ENCODE measurements at places on chromosomes 12 and 14.

GRCh38 chr14:69611172-69612013 is at the start of gene SUSD6:
SUSD6 (plus strand) TSS chr14:69611596; CDS start chr14:69658593, 46,997 bp downstream.
- peak; percentile 71 for DNase-seq

DNA sequence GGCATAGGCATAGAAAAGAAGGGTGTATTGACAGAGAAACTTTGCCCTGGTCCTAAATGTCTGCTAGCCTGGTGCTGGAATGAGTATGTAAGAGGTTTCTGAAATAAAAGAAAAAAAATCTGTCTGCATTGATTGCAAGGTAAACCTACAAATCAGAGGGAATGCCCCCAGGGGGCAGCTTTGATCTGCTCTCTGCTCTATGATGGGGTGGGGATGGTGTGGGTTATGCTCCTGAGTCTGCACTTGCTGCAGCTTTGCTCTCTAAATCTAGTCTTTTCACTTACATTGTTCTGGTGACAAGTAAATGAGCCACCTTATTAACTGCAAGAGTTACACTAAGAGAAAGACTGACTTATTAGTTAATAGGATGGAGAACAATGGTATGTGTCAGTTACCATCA is 468.4 kb upstream of the STXBP6 start:
- no peak for DNase-seq

DNA sequence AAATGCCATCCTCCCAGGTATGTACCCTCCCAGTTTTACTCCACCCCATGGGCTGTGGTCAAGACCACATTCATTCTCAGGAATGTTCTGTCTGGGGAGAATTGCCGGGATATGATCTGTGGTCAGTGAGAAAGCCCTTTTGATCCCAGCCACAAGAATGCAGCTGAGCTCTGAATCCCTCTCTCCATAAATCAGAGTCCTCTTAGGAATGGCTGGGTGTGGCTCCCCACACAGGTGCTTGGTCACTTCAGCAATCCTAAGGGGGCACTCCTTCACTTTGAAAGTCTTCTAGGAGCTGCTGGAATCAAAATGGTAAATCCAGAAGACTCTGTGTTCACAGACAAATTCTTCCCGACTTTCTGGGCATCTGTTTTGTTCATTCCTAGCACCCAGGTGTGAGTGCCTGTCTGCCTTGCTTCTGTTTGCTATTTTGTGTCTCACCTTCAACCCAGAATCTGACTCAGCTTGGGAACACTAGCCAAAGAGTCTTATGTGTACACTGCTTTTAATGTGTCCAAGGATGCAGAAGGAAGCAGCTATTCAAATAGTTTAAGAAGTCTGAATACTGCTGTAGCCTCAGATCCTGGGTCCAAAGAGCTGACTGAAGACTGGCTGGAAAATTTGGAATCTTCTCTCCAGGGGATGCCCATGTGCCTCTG is 144.6 kb upstream of the CDKN3 start:
- peak; percentile 11 for DNase-seq

DNA sequence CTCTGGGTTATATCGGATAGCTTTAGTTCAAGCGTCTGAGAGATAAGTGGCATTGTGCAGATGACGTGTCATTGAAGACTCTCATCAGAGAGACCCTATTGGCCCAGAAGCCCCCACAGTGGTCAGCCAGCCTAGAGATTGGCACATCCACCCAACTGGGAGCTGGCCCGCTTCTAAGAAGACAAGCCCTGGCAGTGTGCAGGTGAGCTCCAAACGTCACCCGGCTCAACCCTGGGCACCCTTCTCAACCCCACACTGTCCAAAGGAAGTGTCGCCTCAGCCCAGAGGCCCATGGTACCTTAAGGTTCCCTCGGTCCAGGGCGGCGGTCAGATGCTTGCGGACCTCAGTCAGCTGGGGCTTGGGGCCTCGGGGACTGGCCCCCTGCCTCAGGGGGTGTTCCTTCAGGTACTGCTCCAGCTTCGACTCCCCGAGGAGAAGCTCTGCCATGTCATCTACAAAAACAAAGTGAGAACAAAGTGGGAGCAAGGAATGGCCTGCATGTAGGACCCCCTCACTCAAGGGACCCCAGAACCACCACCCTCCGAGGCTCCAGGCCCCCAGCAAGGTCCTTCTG is 30.3 kb downstream of the TTC7B start:
- no peak for DNase-seq

GRCh38 chr12:79547735-79548609 is 142.8 kb downstream of the PAWR start:
- peak; percentile 69 for DNase-seq

GRCh38 chr14:56902385-56902784 is 92.1 kb upstream of the OTX2 start:
- DNase-seq: no peak

- no peak for DNase-seq
Measured at GRCh38 chr12:7383157-7383556, 60.8 kb downstream of the CD163L1 start.

GRCh38 chr14:36069535-36069900 is 107.0 kb downstream of the PTCSC3 start:
- no peak for DNase-seq

- no peak for DNase-seq
Measured at GRCh38 chr14:68292441-68293215, 473.0 kb downstream of the RAD51B start.

GRCh38 chr14:76595266-76595665 is 166.0 kb upstream of the VASH1 start:
- no peak for DNase-seq

DNA sequence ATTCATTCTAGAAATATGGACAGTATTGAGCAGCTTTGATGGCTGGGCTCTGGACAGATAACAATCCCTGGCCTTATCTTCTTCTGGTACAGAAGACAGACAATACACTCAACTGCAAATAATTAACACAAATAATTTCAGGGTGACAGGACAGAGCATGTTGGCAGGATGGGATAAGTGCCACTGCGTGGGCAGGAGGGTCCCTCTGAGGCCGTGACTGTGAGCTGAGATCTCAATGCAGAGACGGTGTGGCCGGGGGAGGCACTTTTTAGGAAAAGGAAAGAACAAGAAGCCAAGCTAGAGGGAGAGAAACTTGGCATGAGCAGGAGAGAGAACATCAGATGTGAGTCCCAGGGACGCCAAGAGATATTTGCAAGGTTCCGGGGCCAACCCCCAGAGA is 8.1 kb downstream of the SYNE3 start:
- no peak for DNase-seq

- no peak for DNase-seq
Measured at GRCh38 chr14:66140213-66140918, 345.8 kb upstream of the CCDC196 start.

DNA sequence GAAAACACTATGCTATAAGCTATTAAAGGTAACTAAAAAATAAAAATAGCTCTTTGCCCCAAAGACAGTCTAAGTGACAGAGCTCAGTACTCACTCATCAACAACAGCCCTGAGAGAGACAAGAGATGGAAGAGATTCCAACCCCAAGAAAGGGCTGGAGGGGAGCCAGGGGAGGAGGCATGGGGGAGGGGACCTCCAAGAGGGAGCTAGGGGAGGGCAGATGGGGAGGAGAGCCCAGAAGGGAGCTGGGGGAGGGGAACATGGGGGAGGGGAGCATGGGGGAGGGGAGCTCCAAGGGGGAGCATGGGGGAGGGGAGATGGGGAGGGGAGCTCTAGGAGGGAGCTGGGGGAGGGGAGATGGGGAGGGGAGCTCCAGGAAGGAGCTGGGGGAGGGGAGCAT is 7.7 kb downstream of the SSH1 start:
- DNase-seq: no peak

DNA sequence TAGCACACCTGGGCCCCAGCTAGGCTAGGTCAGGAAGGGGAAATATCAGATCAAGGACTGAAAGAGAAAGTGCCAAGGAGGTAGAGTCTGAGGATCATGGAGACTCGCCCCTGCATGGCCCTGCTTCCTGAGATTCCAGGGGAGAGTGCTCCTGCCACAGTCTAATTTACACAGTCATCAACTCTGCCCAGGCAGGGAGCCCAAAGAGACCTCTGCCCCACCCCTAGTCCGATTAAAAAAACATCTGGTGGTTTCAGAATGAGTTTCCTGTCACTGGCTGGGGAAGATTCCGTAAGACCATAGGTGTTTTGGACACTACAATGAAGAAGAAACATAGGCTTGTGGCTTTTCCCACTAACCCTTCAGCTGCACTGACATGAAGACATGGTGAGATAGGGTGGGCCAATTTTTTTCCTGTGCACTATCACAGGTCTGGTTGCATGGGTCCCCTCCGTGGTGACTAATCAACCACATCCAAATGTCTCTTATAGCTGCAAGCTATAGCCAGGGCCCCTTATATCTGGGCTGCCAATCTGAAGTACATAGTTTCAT is 31.5 kb upstream of the GZMB start:
- no peak for DNase-seq

DNA sequence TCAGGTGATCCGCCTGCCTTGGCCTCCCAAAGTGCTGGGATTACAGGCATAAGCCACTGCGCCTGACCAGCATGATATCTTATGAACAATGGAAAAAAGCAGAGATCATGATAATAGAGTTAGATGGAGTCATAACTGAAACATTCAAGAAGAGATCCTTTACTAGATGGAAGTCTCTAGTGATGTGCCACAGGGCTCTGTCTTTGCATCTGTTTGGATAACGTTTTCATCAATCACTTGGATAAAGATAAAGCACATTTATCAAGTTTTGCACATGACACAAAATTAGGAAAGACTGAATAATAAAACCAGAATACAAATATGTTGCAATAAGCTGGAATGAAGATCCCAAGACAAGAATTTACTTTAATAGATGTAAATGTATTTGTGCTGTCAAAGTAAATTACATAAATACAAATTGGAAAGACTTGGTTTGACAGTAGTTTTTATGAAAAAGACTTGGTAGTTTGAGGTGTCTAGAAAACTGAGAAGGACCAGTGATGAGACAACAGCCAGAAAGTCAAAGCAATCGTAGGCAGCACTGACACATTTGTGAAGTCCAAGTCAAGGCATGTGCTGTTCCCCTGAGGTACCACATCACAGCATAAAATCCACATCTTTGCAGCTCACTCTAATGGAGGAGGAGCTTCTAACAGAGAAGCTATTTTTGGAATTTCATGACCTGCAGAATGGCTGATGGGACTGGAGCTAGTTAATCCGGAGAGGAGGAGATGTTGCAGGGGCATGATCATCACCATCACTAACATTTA is 28.5 kb downstream of the GPRC5A start:
- no peak for DNase-seq

DNA sequence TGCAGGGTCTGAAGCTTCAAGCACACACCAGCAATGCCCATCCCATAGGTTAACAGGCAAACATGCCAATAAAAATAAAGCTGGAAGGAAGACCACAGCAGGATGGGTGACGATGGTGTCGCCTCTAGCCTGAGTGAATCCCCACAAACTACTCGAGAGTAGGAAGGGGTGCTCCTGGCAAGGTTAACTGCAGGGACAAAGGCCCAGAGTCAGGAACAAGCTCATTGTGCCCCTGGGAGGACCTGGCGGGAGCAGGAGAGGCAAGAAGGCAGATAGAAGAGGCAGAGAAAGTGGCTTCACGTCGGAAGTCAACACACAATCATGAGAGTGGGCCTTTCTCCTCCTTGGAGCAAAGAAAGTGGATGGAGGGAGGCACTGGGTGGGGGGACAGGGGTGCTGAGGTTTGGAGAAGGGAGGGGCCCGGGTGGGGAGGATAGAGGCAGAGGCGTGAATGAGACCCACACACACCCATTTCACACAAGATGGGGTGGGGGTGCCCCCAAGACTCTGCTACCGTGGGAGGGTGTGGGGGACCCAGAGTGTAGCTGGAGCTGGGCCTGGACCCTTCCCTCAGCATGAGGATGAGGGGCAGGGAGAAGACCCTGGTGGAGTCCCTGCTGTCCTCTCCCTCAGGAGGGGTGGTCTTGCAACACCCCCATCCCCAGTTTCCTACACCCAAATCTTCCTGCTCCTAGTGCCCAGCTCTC is 43.1 kb downstream of the DIO3 start:
- DNase-seq: no peak

Data from foreskin melanocyte (primary cell).